Daoy (cell line): ENCODE measurements at places on chromosomes 2 and 18.

- DNase-seq = no peak
Measured at GRCh38 chr2:81706856-81707255, 1402.3 kb upstream of the LRRTM1 start.

GRCh38 chr18:76712511-76713140 is 109.7 kb upstream of the ZNF236 start:
- DNase-seq = no peak

DNA sequence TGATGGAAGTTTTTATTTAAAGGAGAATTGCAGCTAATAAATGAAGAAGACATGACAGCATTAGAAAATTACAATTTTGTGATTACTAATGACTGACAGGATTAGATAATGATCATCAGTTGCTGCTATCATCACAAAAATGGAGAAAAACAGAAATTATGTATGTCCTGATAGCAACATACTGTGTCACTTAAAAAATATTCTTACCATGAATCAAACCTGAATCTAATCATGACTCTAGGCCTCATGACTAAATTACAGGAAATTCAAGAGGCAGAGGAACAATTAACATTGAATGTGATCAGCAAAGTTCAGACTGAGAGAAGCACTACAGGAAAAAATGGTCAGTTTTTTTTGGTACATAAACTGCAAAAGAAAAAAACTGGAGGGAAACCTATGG is 147.8 kb downstream of the PMAIP1 start:
- no peak for DNase-seq

GRCh38 chr18:6504605-6505497 is 90.1 kb upstream of the L3MBTL4 start:
- peak; percentile 7 for DNase-seq

DNA sequence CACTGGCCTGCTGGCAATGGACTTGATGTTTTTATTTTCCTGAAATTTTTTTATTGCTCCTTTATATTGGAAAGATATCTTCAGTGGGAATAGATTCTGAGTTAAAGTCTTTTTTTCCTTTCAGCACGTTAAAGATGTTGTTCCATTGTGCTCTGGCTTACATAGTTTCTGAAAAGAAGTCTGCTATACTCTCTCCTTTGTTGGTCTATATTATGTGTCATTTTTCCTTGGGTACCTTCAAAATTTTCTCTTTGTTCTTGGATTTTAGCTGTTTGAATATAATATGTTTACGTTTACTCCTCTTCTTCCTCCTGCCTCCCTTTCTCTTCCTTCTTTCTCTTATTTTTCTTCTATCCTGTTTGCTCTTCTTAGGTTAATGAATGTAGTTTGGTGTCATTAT is 105.5 kb downstream of the CAPN13 start:
- DNase-seq = no peak

DNA sequence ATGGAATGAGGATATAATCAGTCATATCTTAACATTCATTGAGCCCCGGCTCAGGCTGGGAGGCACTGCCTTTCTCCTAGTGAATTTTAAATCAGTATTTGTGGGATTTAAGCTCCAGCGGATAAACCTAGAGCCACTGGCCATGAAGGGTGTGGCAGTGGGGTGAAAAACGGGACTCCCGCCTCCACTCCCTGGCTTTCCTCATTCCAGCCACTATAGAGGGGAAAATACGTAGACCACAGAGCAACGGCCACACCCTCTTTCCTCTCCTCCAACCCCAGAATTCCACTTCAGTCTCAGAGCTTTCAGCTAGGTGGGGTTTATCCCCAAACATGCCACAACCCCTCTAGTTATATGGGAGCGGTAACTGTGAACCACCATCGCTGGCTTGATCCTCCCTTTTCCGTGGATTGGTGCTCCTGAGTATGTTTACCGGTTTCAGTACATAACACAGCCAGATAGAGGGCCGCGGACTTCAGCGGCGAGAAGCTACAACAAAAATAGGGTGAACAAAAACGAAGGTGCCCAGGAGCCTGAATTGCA is 70.6 kb upstream of the ITGB6 start:
- peak; percentile 74 for DNase-seq

DNA sequence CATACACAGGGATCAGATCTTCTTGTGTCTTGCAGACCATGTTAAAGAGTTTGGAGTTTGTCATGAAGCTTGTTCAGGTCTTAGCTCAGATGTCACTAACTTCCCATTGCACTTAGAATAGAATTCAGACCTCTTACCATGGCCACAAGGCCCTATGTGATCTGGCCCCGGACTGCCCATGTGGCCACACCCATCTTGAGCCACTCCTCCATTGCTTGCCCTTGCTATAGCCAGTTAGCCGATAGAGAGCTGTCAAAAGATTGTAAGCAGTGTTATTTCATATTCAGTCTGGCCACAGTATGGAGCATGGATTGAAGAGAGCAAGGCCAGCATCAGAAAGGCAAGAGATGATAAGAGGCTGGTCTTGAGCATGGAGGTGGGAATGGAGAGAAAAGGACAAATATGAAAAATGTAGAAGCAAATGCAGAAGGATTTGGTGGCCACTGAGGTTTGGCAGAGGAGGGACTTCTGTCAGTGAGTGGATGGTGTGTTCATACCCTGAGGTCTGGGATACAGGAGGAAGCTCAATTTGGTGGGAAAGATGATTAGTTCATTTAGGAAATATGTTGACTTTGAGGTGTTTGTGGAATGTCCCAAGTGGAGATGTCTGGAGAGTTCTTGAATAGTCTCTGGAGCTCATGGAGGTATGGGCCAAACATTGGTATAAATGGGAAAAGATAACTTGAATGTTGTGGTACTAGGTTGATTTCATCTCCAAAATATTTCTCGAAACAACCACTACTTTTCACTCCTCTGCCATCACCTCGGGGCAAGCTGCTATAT is 10.6 kb downstream of the DGUOK start:
- DNase-seq = no peak

DNA sequence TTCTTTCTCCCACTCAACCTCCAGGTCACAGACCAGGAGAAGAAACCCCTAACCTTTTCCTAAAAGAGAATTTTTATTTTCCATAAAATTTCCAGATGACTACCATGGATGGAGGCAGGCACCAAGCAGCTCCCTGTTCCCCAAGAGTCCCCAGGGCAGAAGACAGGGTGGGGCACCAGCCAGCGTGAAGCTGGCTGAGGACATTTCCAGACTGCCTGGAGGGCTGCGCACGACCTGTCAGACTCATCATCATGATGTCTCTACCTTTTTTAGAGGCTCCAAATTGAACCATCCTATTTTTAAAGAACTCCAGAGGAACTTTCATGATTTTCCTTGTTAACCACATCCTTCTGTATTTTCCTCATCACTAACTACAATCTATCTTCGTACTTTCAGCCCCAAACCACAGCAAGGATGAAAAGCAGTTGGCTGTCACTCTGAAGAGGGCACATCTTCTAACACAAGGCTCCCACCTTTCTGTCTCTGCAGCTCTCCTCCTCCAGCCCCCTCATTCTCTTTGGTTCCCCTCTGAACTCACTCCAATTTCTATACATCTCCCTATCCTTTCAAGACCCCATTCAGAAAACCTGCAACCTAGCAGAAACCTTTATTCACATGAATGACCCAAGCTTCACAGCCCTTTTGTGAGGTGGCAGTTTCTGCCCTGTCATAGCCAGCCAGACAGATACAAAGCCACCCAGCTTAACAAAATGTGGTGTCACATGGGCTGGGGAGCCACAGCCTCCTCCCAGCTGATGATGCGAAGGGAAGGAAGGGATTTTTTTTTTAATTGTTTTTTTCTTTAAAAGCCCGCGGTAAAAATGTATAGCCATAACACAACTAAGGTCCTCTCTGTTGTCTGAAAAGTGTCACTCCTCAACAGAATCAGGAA is 11.1 kb downstream of the AMMECR1L start:
- no peak for DNase-seq

GRCh38 chr2:157322432-157322831 is 3.2 kb downstream of the ERMN start:
- DNase-seq = no peak

DNA sequence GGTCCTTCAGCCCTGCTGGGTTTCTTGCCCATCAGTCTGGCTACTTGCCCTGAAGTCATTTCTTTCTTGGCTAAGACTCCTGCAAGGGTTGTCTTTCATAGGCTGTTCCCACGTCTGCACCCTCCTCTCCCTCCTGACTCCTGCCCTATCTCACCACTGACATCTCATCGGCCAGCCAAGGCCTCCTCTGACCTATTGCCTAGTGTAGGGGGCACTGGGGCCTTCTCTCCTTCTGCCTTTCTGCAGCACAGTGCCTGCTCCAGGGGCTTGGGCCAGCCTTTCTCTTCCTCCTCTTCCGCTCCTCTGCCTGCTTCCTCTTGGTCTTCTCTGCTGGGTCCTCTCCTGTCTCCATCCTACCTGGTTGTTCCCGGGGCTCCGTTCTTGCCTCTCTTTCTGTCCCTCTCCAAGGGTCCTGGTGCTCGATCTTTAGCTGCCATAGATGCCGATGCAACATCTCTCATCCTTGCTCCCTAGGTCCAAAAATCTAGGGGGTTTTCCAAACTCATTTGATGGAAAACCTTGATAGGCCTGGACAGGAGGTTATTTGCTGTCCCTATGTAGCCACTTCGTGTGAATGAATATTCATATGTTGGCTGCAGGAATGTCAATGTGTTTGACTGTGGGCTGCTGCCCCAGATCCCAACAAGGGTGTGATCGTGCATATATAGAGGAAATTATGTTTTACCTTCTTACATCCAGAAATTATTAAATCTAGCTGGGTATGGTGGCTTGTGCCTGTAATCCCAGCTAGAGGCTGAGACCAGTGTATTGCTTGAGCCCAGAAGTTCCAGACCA is 9.7 kb upstream of the NT5DC4 start:
- DNase-seq = no peak

- DNase-seq = no peak
Measured at GRCh38 chr2:97646977-97647376, 1.1 kb downstream of the COX5B start.

DNA sequence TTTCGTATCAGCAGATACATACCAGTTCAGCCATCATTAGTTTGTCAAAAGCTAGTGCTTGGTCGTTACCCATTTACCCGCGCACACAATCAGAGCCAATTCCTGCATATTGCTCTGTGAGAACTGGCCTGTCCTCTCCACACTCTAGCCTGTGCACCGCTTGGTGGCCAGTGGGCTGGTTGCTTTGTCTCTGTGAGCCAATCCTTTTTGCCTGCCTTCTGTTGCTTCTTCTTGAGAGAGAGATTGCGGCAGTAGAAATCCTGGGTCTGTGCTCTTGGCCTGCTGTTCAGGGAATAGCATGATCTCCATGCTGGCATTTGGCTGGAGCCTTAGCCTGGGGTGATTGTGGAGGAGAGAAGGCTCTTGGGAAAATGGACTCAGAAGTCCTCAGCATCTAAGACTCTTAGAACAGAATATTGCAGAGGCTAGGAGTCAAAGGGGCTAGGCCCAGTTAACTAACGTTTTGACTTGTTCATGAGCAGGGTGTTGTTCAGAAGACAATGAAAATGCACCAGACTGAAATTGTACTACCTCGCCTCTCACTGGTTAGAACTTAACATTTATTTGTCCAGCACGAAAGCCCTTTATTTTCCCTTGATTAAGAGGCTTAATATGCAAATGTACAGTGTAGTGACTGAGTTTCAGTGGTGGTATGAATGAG is 37.1 kb downstream of the MAP4K4 start:
- DNase-seq = no peak

DNA sequence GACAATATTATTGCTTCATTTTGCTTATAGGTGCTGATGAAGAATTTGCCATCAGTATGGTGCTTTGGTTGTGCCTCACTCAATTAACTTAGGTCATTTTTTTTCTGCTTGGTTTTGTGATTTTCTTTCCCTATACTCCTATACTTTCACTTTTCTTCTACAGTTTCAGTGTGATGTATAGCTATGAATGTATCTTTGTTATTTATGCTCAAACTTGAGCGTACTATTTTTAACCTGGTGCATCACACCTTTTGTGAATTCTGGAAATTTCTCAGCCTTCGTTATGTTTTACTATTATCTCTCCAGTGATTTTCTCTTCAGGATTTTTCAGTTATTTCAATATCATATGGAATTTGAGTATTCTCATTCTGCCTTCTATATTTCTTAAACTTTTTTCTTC is 2035.3 kb upstream of the LRRTM1 start:
- DNase-seq = no peak

DNA sequence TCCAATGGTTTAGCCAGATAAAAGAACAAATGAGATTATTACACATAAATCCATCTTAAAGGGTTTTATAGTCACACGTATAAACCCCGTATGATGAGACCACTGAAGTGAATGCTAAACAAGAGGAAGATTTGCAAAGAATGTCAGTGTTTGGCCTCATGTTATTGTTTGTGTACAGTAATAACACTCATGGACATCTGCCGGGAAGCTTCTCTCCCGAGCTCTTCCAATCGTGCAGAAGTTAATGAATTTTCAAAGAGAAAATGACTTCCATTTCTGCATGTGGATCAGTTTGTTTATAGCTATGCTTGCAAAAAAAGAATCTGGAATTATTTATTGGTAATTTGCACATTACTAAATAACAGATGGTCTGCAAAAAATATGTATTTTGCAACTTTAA is 88.5 kb upstream of the APCDD1 start:
- DNase-seq = no peak

- DNase-seq = no peak
Measured at GRCh38 chr2:9596621-9597311, 34.0 kb downstream of the YWHAQ start.

DNA sequence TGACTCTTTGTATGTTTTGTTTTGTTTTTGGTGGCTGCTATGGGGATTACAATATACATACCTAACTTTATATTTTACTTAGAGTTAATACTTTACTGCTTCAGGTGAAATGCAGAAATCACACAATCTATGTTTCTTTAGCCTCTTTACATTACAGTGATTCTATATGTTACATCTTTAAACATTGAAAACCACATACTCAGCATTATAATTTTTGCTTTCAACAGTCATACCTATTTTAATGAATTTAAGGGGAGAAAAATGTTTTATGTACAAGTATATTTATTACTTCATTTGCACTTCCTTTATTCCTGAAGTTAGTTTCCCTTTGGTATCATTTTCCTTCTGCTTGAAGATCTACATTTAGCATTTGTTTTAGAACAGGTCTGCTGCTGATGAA is 23.1 kb downstream of the FAM117B start:
- no peak for DNase-seq

DNA sequence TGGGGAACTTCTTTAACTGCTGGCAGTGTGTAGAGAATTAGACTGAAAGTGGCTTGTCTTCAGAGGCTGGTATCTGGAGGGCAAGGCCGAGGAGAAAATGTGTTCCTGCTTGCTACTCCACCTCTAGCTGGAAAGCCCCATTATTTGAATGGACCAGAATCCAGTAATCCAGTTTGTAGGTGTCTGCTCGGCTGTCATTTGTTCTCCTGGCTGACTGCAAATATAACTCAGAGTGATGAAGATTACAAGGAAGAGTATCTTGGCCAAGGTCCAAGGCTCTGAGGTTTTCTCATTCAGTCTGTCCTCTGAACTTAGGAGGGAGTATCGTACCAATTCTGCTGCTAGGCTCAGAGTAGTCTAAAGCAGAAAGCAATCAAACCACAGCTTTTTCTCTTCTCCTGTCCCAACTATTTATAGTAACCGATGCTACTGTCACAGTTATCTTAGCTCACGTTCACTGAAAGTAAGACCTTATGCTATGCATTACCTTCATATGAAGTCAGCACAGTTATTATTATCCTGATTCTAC is 228.6 kb downstream of the SETBP1 start:
- no peak for DNase-seq

GRCh38 chr18:37741032-37741623 is 175.5 kb upstream of the CELF4 start:
- no peak for DNase-seq

- DNase-seq = no peak
Measured at GRCh38 chr18:63860531-63860930, 27.0 kb upstream of the SERPINB2 start.
